ENCODE measurements at places on chromosomes 11 and 22. TPM values are rescaled to one million over a fixed set of nuclear protein-coding genes. Genes with fewer than 3 reads are reported as not detected.

- H3K27me3 ChIP-seq: no peaks in the 10 kb centered on the region
- no peaks in the 10 kb centered on the region for H3K36me3 ChIP-seq
- peak overlapping the region; percentile 81 for H3K27ac ChIP-seq
These were observed 414.5 kb upstream of the SYN3 start for GRCh38 chr22:33472462-33473344.

DNA sequence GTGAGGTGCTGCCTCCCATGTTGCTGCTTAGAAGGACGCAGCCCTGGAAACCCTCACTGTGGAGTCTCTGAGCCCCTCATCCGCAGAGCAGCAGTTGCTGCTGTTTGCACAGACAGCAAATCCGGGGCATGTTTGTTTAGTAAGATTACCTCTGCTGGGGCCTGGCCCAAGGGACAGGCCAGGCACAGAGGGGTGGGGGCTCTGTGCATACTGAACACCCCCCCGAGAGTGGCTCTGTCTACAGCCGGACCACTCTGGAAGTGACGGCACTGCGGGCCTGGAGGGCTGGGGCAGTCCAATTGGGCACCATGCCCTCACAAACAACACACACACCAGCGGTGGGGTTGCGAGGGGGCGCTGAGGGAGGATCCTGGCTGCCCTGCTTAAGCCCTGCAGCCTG is 22.9 kb upstream of the CCDC188 start:
- no peaks in the 10 kb centered on the region for H3K36me3 ChIP-seq
- no peak for DNase-seq
- H3K4me1 ChIP-seq: no peaks in the 10 kb centered on the region
- H3K27me3 ChIP-seq: no peaks in the 10 kb centered on the region
- no peak overlapping the region for H3K27ac ChIP-seq

DNA sequence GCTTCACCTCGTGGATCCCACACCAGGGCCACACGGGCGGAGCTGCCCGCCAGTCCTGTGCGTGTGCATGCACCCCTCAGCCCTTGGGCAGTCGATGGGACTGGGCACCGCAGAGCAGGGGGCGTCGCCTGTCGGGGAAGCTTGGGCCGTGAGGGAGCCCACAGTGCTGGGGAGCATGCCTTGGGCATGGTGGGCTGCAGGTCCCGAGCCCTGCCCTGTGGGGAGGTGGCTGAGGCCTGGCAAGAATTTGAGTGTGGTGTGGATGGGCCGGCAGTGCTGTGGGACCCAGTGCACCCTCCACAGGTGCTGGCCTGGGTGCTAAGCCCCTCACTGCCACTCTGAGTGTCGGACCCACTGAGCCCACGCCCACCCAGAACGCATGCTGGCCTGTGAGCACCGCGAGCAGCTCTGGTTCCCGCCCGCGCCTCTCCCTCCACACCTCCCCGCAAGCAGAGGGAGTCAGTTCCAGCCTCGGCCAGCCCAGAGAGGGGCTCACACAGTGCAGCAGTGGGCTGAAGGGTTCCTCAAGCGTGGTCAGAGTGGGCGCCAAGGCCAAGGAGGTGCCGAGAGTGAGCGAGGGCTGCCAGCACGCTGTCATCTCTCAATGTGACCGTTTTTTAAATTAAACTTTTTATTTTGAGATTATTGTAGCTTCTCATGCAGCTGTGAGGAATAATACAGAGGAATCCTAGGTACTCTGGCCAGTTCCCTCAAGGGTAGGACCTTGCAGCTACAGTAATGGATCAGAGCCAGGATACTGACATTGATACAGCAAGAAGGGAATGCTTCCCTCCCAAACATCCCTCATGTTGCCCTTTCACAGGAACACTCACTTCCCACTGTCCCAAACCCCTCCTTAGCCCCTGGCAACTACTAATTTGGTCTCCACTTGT is 127.7 kb downstream of the CRYBB2 start:
- DNase-seq: peak; percentile 67
- H3K4me3 ChIP-seq: no peak overlapping the region
- H3K27ac ChIP-seq: no peak overlapping the region
- H3K36me3 ChIP-seq: no peaks in the 10 kb centered on the region
- H3K27me3 ChIP-seq: no peaks in the 10 kb centered on the region

Gene FREY1
- 0.40 TPM for polyA plus RNA-seq

Gene VSIG2
- 0.42 TPM for polyA plus RNA-seq

All from heart left ventricle (tissue), 16 donors.